ENCODE measurements at places on chromosomes 1 and 21. TPM values are rescaled to one million over a fixed set of nuclear protein-coding genes. Genes with fewer than 3 reads are reported as not detected.

GSTM1 gene
- total RNA-seq, result 5.5 TPM

RIPPLY3 gene
- total RNA-seq, result not detected

PADI2 gene
- total RNA-seq, result 0.54 TPM

VTCN1 gene
- 0.04 TPM for total RNA-seq

AMY2B gene
- 50.8 TPM for total RNA-seq

IFNLR1 gene
- 3.5 TPM for total RNA-seq

KCNT2 gene
- 5.0 TPM for total RNA-seq

HSPB7 gene
- 744 TPM for total RNA-seq

PHLDA3 gene
- 54.4 TPM for total RNA-seq

- DNase-seq, result no peak
Measured at GRCh38 chr21:42786884-42787283, 92.5 kb downstream of the WDR4 start.

DNA sequence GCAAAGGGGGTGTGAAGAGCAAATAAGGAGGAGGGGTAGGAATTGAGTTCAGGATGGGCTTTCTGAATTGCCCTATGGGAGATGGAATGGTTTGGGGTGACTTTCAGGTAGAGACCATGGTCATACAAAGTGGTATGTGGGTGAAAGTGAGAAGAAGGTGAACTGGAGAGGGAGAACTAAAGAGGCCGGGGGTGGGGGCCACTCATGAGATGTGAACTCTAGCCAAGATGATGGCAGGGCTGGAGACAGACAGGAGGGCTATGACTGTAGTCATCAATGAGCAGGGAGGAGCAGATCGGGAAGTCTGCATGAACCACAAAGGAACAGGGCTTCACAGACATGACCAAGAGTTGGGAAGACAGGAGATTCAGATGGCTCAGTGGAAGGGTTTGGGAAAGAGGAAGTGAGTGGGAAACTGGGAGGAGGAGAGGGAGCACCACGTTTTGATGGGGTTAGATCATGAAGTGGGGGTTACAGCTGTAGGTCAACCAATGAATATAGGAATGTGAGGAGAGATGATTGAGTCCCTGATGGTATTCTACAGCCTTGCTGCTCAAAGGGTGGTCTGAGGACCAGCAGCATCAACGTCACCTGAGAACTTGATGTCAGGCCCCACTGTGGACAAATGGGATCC is 20.7 kb upstream of the LRRC8D start:
- DNase-seq, result no peak

- peak; percentile 27 for DNase-seq
Measured at GRCh38 chr1:214271174-214271858, 9.6 kb upstream of the SMYD2 start.

DNA sequence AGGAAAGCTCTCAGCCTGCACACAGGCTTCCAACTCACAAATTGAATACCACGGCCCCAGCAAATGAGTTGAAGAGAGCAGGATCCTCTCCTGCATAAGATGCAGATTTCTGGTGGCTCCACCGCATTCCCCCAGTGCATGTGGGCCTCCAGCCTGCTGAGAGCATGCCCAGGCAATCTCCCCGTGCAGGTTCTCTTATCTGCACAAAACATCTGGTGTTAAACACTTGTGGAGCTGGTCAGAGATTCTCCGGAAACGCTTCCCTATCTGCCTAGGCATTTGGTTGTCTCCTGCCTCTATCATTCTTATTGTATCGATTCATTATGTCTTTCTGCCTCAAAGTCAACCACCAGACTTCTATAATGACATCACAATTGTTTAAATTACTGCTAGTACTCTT is 1349.0 kb upstream of the B3GALT2 start:
- no peak for DNase-seq

DNA sequence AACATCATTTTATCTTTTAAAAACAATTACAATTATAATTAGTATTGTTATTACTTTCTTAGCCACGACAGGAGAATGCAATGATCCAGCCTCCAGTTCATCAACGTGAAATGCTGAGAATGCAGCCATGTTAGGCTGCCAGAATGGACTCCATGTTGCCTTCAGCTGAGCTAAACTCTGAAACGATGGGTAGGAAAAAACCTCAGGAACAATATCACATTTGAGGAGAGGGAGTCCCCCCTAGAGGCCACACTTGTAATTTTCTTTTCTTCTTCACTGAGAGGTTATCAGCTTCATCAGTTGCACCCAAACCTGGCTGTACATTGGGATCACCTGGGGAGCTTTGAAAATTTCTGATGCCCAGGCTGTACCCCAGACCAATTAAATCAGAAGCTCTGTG is 34.6 kb upstream of the DNAH14 start:
- peak; percentile 13 for DNase-seq

GRCh38 chr1:182857212-182857611 is 18.1 kb downstream of the DHX9 start:
- DNase-seq, result no peak

DNA sequence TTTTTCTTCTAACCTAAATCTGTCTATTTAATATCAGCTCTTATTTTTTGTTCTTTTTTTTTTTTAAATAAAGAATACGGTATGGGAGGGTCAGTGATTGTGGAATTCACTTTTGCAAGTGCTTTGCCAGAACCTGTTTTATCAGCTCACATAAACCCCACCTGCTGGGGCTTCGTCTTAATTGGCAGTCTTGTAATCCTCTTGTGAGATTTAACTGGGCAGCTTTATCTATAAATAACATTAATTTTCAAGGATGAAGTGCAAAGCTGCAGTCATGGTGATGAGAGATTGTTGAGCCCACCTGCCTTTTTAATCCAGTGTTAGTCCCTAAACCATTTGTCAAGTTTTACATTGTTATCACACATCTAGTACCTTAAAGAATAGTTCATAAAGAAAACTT is 18.2 kb upstream of the PDC start:
- DNase-seq, result no peak

- no peak for DNase-seq
Measured at GRCh38 chr1:64469116-64469976, 583 bp upstream of the CACHD1 start.

DNA sequence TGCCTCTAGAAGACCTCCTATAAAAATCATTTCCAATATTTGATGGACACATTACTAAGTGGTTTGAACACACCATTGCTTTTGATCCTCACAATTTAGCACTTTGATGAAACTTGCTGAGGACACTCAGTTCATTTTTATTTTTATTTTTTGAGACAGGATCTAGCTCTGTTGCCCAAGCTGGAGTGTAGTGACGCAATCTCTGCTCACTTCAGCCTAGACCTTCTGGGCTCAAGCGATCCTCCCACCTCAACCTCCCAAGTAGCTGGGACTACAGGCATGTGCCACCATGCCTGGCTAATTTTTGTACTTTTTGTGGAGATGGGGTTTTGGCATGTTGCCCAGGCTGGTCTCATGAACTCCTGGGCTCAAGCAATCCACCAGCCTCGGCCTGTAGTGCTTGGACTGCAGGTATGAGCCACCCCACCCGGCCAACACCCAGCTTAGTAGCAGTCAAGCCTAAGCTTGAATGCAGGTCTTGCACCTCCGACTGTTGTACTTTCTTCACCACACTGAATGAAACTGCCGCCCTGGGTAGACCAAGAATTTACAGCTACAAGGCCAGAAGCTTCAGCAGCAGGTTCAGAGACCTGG is 24.8 kb upstream of the ATP2B4 start:
- peak; percentile 39 for DNase-seq

- DNase-seq, result no peak
Measured at GRCh38 chr1:197998110-197998509, 80.9 kb downstream of the LHX9 start.

GRCh38 chr1:20377516-20378270 is 87.0 kb downstream of the VWA5B1 start:
- no peak for DNase-seq
